ENCODE measurements at places on chromosomes 5 and 9.
A peak's percentile ranks its signal among the peaks of the same experiment; 100 is the strongest.

DNA sequence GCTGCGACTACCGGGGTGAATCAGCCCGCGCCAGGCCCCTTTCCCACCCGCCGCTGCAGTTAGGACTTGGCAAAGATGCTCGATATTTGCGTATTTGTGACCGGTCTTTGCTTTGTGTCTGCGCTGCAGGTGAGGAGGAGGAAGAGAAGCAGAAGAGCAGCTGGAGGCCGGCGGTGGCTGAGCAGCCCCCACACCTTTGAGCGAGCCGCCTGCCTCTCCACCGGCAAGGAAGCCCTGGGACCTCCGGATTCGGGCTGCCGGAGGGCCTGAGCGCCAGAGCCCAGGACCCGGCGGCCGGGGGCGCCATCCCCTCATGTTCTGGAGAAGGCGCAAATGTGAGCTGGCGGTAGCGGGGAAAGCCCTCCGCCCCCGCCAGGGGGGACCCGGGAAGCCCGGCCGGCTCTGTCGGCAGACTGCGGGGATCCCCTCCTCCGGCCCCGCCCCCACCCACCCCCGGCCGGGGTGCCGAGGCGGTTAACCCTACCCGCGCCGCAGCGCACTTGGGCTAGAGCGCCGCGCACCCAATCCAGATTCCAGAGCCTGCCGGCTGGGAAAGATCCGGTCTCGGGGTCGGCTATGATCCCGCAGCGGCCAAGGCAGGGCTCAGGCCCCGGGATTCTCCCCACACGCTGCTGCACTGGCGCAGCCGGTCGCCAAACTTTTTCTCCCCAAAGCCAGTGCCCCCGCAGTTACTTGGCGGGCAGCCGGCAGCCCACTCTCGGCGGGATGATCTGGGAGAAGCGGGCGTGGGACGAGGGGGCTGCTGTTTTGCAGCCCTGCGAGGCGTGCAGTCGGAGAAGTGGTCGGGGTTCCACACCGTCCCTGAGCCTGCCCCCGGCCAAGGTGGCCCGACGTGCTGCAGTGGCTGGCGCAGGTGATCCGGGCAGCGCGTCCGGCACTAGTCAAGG lies 800 bp upstream of the KCNN2 start:
- no peak for DNase-seq

GRCh38 chr5:24904981-24905517 lies 260.3 kb upstream of the CDH10 start:
- no peak for DNase-seq

GRCh38 chr9:132985489-132985888 lies 7.0 kb downstream of the GFI1B start:
- no peak for DNase-seq

DNA sequence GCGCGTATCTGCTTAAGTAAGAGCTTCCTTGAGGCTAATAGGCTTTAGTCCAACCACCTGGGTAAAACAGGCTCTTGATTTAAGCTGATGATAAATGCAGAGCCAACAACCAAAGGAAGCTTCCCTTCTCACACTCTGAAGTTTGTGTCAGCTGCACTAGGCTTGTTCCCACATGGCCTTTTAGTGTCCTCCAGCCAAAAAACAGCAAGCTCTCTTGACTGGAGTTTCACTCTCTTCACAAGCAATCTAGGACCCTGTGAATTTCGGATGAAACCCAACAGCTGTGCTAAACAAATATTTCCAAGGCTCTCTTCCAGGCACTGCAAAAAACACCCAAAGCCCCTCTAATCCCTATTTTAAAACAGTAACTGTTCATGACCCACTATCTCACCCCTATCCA lies 63.9 kb downstream of the SAXO1 start:
- no peak for DNase-seq

- no peak for DNase-seq
Measured at GRCh38 chr5:151738125-151738848, 20.1 kb downstream of the ATOX1 start.

DNA sequence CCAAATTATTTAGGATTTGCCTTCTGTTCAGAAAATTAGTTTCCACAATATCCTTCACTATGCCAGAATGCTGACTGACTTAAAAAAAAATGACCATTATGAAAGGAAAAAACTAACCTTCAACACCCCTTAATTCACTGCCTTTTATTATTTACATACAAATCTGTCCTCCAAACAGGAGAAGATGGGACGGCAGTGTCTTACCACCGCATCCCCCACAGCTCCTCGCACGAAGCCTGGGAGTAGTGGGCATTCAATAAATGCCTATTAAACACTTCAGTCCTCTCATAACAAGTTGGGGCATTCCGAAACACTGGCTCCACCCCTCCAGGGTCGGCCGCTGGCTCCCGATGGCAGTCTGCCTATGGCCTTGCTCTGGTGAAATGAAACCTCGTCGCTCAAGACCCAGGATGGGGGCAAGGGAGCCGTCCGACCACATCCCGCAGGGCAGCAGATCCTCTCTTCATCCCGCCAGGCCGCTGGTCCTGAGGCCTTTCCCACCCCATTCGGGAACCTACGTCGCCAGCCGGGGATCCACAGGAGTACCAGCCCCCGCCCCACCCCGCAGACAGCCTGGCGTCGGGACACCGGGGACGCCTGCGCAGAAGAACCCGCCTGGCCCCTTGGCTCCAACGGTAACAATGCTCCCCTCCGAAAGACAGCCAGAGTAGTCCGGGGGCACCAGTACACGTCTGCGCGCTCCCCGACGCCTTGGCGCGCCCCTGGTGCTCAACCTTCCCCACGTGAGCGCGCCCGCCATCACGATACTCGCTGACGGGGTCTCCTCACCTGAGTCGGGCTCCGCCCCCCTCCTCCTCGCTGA lies 613 bp downstream of the ZBTB5 start:
- no peak for DNase-seq

GRCh38 chr5:137710086-137710485 lies 25.8 kb downstream of the KLHL3 start:
- DNase-seq, result no peak

DNA sequence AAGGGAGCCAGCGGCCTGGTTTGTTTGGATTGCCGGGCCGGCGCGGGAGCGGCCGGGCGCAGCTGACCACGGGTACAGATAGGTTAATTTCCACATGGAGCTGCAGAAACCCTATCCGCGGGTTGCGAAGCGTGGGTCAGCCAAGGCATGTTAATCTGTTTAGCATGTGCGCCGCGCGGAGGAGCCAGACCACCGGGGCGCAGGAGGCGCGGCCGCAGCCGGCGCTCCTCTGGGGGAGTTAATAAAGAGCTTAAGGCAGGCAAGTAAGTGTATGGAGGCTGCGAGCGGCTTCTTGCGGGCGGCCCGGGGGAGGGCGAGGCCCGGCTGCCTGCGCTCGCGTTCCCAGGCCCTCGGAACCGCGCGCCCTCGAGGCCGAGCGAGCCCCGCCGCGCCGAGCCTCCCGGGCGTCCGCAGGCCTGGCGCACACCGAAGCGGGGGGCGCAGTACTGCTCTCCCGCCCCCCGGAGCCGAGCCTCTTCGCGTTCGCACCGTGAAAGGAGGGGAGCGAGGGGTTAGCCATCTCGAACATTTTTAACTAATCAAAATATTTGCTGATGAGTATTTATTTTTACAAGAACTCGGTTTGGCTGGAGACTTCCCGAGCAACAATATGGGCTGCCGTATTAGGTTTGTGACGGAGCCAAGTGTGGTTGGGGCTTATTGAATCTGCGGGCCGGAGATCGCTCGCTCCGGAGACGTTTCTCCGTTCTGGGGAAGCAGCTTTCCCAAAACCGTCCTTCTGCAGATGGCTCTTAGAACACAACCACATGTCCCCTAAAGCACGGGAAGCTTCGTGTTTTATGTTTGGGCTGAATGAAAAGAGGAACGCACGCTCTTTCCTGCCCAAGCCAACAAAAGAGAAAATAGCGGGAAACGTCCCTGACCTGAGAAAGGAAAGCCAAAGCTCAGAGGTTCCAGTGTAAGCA lies 28.8 kb downstream of the FOXD1 start:
- no peak for DNase-seq

DNA sequence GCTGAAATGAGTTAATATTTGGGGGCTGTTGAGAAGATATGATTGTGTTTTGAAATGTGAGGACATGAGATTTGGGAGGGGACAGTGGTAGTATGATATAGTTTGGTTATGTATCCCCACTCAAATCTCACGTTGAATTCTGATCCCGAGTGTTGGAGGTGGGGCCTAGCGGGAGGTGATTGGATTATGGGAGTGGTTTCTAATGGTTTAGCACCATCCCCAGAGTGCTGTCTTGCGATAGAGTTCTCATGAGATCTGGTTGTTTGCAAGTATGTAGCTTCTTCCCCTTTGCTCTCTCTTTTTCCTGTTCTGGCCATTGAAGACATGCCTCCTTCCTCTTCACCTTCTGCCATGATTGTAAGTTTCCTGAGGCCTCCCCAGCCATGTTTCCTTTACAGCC lies 386.0 kb downstream of the ARRDC3 start:
- no peak for DNase-seq

- DNase-seq, result peak; percentile 63
Measured at GRCh38 chr5:128674837-128675446, 136.9 kb upstream of the FBN2 start.

DNA sequence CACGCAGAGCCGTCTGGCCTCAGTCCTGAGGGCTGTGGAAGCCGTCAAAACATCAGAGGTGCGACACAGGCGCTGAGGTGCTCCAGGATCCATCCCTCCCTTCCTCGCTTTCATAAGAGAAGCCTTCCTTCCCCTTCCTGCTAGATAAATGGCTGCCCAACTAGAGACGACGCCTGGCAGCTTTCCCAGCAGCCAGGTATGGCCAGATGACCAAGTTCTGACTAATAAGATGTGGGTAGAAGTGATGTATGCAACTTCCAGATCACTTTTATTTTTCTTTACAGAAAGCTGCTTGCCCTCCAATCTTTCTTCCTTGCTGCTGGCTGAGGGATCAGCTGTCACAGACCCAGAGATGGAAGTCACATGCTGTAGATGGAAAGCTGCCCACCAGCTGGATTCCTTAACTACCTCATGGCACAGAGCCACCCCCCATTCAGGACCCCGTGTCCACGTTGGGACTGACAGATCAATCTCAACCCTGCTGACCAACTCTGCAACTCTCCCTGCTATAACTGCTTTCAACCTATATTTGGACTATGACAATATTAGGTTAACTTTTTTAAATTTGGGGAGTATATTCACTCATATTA lies 8.8 kb downstream of the MAPK9 start:
- DNase-seq, result no peak

DNA sequence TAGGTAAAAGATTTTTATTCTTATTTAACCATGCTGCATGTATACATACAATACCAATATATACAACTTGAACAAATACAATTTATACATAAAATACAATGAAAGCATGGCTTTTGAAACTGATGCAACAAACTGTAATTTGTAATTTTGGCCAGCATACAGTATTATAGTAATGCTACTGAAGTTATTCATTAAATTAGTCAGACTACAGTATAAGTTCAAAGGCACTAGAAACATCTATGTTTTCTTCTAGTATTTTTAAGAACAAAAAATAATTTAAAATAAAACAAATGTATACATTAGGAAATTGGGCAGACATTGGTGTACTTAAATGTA lies 18.8 kb downstream of the IL4 start:
- no peak for DNase-seq
